ENCODE measurements at places on chromosomes 6 and 20.

DNA sequence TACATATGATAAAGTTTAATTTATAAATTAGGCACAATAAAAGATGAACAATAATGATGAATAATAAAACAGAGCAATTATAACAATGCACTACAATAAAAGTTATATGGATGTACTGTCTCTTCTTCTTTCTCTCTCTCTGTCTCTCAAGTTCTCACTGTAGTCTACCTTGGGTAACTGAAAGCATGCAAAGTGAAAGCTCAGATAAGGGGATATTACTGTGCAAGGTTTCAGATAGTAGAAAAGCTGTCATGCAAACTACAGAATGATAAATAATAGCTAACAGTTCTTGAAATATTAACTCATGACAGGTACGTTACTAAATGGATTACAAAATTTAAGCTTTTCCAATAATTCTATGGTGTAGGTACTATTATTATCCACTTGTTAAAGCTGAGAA, 311.9 kb upstream of the PRDM1 start:
- no peak for DNase-seq

DNA sequence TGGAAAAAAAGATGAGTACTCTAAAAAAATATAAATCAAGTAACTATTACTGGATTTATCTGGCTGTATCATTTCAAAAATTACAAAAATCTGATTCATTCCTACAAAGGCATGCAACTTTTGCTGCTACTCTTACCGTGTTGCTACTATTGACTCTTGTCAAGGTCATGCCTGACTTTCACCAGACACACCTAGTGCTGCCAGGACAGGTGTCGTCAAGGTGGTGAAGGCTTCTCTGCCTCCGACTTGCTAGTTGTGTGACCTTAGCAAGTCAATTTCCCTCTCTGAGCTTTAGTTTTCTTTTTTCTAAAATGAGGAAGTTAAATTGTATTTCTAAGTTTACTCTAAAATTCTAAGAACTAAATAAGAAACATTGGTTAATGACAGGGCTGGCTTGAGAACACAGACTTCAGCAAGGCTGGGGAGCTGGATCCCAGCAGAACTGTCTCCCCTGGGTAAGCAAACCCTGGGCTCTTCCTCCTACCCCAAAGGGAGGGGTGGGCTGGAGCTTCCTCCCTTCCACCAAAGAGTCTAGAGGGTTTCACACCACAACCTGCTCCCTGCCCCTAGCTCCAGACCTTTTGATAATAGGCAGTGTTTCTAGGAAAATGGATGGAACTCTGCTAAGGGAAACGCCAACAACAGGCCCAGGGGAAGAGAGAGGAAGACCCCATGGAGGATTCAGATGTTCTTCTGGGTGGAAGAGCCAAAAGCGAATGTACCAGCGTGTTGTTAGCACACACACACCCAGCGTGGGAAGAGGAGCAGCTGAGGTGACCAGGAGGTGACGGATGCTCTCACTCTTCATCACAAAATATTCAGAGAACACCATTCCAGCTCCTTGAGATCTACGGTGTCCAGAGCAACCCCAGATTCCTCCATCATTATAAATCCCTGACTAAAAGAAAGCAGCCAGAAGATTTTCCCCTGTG, 47.9 kb upstream of the CITED2 start:
- DNase-seq = no peak

DNA sequence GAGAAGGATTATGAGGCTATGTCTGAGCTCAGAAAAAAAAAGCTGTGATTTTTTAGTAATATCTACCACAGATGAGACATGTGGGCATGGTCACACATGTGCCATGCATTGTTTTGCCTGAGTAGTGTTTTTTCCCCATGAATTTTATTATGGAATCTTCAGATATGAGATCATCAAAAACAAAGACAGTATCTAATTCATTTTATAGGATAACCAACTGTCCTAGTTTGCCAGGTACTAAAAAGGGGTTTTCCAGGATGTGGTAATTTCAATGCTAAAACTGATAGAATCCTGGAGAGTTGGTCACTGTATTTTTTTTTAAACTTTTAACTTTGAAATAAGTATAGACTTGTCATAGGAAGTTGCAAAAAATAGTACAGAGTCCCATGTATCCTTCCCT, 127.4 kb upstream of the MAP3K7 start:
- no peak for DNase-seq

- DNase-seq = no peak
Observed at GRCh38 chr6:2958331-2958711, 13.0 kb downstream of the SERPINB6 start.

- no peak for DNase-seq
Observed at GRCh38 chr6:21679761-21680265, 86.3 kb downstream of the SOX4 start.

GRCh38 chr20:56873836-56874235, 244.7 kb downstream of the TFAP2C start:
- DNase-seq = no peak

DNA sequence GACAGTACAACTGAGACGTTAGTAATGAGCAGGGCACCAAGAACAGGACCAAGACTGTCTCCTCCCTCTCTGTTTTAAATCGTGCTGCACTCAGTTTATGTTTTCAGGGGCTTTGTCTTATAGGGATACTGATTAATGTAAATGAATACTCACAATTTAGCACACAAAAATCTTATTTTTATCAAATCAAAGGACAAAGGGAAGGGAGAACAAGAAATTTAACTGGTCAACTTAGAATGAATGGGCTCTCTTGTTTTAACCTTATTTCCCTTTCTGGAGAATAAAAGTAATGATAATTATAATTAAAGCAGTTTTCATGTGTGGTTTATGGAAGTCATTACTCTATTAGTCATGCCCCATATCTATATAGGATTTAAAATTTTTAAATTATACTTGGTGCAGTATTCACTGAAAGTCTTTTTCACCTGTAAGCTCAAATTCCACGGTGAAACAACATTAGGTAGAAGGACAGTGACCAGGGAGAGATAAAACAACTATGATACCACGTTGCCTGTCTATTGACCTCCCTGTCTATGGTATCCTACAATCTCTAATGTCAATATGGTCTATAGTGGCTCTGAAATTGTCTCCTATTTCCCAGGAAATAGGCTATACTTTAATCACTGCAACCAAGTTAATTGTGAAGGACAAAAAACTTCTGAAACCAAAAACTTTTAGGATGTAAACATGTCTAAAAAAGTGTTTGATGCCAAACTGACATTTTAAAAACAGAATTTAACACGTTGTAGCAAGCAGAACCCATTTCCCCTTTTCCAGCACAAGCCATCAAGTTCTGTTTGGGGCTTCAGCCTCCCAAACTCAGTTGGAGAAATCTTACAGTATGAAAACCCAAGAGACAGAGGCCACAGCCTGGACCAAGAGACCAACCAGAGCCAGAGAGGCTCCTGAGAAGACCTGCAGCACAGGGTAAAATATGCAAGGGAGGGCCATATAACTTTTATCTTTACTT, 15.0 kb downstream of the ELOVL5 start:
- DNase-seq = no peak

DNA sequence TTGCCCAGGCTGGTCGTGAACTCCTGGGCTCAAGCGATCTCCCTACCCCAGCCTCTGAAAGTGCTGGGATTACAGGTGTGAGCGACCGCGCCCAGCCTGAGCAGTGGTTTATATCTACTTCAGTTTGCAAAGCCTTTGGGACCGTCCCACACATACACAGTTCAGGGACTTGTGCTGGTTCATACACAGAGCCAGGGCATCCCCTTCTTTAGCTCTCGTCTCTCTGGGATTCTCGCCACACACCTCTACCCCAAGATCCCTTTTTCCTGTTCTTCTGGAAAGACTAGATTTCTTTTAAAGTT, 12.5 kb downstream of the CAP2 start:
- no peak for DNase-seq

DNA sequence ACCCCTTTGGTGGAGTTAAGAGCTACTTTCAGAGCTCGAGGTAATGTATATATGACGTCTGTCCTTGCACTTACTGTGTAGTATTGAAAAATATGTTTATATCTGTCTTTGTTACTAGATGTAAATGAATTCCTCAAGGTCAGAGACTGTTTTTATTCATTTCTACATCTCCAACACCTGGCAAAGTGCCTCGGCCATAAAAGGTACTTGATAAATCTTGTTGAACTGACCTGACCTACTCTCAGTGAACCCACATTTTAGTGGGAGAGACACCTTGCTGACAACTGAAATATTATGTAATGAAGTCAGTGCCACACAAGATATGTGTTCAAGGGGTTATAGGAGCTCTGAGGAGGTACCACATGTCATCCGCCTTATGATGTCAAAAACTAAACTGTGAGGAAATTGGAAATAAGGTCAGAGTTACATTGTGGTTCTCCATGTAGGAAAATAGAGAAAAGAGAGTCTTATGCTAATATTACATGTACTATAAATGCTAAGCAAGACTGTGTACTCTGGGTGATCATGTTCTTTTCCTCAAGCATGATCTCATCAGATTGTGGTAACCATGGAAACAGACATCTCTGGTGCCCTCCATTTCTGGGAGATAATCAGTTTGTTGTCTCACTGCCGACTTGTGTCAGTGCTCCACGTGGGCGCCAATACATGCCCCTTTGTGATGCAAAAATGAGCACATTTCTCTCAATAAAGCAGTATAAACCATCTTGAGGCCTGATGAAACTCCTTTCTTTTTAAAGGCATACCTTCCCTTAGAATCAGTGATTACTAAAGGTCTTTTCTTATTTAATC, 5.7 kb upstream of the TMEM30A start:
- DNase-seq = no peak

DNA sequence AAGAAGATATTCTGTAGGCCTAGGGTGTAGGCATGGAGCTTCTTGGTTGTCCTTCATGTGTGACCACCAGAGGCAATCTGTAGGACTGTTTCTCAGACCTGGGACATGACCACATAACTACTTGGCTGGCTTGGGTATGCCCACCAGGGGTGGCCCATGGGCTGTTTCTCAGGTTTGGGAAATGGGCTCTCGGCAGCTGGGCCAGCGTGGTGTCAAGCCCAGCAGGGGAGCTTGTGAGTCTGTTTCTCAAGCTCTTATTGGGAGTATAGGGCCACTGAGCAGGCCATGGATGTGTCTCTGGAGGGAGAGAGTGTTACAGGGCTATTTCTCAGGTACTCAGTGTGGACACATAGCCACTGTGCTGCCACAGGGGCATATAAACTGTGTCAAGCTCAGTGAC, 2.5 kb upstream of the SEMG2 start:
- DNase-seq = no peak

- no peak for DNase-seq
Observed at GRCh38 chr20:48544402-48545339, 283.1 kb downstream of the PREX1 start.

DNA sequence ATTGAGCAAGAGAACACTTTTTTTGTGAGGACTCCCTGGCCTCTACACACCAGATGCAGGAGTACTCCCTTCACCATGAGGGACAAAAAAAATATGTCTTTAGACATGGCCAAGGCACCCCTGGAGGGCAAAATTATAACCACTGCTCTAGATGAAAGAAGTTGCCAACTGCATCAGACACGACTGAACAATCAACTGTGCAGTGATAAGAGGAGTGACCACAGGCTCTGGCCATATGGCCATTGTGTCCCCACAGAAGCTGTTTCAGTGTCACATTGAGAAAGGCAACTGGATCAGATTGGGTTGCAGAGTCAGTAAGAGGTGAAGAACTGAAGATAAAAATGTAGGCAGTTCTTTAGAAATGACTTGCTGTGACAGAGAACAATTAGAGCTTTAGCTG, 85.7 kb downstream of the C6orf118 start:
- no peak for DNase-seq

- DNase-seq = no peak
Observed at GRCh38 chr6:111664565-111665030, 58.9 kb upstream of the TRAF3IP2 start.

DNA sequence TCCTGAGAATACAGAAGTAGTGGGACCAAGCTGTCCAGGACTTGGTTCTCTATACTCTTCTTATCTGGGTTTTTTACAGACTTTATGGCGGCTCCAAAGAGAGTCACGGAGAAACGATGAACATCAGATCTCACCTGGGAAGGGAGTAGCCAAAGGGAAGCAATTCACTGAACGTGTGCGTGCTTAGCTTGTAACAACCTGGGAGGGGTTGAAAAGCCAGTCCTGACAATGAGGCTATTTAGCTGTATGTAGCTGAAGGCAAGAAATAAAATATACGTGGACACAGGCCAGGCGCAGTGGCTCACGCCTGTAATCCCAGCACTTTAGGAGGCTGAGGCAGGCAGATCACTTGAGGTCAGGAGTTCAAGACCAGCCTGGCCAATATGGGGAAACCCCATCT, 18.2 kb upstream of the RBL1 start:
- DNase-seq = no peak

- no peak for DNase-seq
Observed at GRCh38 chr20:1414982-1415381, 22.1 kb upstream of the FKBP1A start.

DNA sequence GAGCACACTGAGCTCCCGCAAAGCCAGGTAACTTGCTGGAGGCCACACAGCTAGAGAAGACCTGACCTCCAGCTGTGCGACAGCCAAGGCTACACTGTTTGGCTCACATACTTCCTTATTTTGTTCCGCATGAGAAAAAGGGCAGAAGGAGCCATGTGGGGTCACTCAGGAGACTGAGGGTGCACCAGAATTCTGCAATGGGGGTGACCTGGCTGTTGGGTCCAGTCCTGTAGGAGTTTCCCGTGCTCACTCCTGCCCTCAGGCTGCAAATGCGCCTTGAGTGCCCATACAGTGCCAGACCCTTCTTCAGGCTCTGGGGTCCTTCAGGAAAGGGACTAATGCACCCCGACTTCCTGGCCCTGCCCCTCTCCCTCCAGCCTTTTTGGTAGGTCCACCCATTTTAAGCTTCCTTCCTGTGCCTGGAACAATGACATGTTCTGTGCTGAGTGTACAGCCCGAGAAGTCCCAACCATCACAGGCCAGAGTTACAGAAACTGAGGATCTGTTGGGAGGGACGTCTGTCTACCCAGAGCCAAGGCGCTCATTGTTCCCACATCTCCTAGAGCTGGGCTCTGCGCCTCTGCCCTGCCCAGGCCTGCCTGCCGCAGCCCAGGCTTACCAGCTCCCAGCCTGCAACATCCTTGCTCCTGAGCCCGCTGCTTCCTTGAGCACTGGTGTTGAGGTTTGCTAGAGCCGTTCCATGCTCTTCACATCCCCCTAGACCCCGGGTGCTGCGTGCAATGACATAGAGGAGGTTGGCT, 33.5 kb upstream of the CD93 start:
- DNase-seq = no peak

DNA sequence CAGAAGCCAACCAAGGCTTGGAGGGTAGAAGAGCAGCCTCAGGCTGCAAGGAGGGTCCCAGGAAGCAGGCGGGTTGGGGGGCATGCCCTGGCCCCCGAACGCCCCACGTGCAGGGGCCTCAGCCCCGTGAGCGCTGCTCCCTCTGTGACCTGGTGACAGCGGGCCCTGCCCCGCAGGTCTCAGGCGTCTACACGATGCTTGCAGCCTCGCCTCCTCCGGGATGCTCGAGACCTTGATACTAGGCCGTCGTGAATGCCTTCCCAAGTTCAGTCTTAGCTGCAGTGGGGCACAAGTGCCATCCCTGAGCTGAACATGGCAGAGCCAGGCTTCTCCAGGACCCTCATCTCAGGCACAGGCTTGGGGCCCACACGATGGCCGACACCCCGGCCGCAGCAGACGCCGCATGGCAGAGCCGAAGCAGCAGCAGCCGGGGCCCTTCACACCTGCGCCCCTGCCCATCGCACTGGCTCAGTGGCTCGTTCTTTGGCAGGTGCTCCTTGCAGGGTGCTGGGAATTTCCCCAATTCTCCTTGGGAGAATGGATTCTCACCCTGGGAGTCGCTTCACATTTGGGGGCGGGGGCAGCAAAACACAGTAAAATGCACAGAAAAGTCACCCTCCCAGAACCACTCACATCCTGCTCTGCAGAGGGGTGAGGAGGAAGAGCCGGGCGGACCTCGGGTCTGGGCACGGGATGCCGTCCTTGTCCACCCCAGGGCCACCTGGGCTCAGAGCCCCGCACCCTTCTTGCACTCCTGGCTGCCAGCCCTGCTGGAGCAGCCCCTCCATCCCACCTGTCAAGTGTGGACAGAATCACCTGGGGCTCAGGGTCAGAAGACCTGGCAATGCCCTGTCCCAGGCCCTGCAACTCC, 161.8 kb downstream of the DLL1 start:
- DNase-seq = no peak
